ENCODE measurements at places on chromosomes 3 and 15. TPM values are rescaled to one million over a fixed set of nuclear protein-coding genes. Genes with fewer than 3 reads are reported as not detected.
A peak's percentile ranks its signal among the peaks of the same experiment; 100 is the strongest.

The JAGN1 gene
- 55.4 TPM for total RNA-seq

DNA sequence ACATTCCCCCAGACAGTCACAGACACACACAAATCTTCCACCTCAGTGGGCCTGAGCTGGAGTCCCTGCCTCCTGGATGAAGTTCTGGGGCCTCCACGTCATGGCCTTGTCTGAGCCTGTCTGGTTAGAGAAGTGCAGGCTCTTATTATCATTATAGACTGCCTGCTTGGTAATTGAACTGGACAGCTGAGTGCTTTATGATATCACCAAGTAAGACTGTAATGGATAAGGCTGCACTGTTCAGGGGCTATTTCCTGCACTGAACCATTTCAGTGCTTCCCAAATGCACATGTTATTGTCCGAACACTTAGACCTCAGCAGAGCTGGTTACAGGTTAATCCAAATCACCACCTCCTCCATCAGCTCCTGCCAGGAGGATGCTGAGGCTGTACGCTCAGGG lies 8.7 kb upstream of the ST6GAL1 start:
- H3K27ac ChIP-seq: no peak overlapping the region
- peaks cover 3% of the 10 kb centered on the region for H3K4me1 ChIP-seq
- H3K36me3 ChIP-seq: peaks cover 3% of the 10 kb centered on the region
- DNase-seq: no peak
- no peak overlapping the region for H3K4me3 ChIP-seq
- no peaks in the 10 kb centered on the region for H3K27me3 ChIP-seq

GRCh38 chr3:181915551-181915950 lies 203.8 kb downstream of the SOX2 start:
- no peaks in the 10 kb centered on the region for H3K27me3 ChIP-seq
- no peak overlapping the region for H3K27ac ChIP-seq
- H3K36me3 ChIP-seq: no peaks in the 10 kb centered on the region
- H3K4me1 ChIP-seq: no peaks in the 10 kb centered on the region
- H3K4me3 ChIP-seq: no peak overlapping the region

The KBTBD12 gene
- total RNA-seq: not detected

- H3K27me3 ChIP-seq: no peaks in the 10 kb centered on the region
- peak; percentile 29 for DNase-seq
- no peak overlapping the region for H3K27ac ChIP-seq
- peaks cover 16% of the 10 kb centered on the region for H3K4me1 ChIP-seq
- H3K36me3 ChIP-seq: no peaks in the 10 kb centered on the region
These were observed 48.9 kb upstream of the FMN1 start for GRCh38 chr15:33243393-33243792.

- H3K27ac ChIP-seq: peak overlapping the region; percentile 57
- peaks cover 95% of the 10 kb centered on the region for H3K36me3 ChIP-seq
- peak overlapping the region; percentile 3 for H3K4me3 ChIP-seq
- DNase-seq: peak; percentile 84
- H3K4me1 ChIP-seq: peaks cover 63% of the 10 kb centered on the region
These were observed 27.1 kb downstream of the IL20RB start for GRCh38 chr3:136984837-136985236.

The UCN2 gene
- 3.8 TPM for total RNA-seq

- H3K36me3 ChIP-seq: no peaks in the 10 kb centered on the region
- H3K4me3 ChIP-seq: no peak overlapping the region
- no peak overlapping the region for H3K27ac ChIP-seq
- H3K27me3 ChIP-seq: peaks cover 78% of the 10 kb centered on the region
- no peaks in the 10 kb centered on the region for H3K4me1 ChIP-seq
These were observed 176.7 kb upstream of the GOLIM4 start for GRCh38 chr3:168272343-168272985.

The PLCB2 gene
- total RNA-seq: 0.15 TPM

- DNase-seq: no peak
- no peaks in the 10 kb centered on the region for H3K4me1 ChIP-seq
- no peaks in the 10 kb centered on the region for H3K27me3 ChIP-seq
- H3K36me3 ChIP-seq: peaks cover 7% of the 10 kb centered on the region
These were observed 397.7 kb downstream of the DIPK2A start for GRCh38 chr3:144369129-144369879.

GRCh38 chr15:87123676-87124382 lies 1044.2 kb downstream of the AGBL1 start:
- H3K27me3 ChIP-seq: no peaks in the 10 kb centered on the region
- H3K4me3 ChIP-seq: no peak overlapping the region
- DNase-seq: no peak
- no peak overlapping the region for H3K27ac ChIP-seq

The LDHAL6B gene
- total RNA-seq: not detected

DNA sequence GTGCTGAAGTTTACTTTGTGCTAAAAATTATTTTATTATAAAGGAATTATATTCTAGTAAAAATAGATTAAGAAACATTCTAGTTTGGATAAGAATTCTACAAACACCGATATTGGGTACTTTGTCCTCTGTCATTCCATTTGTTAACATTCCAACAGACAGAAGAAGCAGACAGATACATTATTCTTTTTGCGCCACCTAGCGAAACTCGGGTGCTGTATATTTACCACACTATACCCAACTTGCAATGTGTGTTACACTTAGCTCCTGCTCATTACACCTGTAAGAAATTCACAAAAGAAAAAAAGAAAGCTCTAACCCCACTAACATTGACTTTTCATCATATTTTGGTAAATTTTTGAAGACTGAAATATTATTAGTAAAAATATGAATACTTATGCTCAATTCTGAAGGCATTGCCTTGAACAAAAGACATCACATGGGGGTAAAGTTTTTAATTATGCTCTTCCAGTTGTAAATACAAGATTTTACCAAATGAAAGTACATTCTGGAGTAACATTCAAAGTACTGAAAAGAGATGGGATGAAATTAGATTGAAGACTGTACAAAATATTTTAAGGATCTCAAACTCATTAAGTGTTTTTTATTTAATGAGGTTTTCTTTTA lies 136.5 kb upstream of the MLF1 start:
- no peak overlapping the region for H3K4me3 ChIP-seq
- DNase-seq: peak; percentile 79
- no peaks in the 10 kb centered on the region for H3K36me3 ChIP-seq
- H3K4me1 ChIP-seq: no peaks in the 10 kb centered on the region
- no peaks in the 10 kb centered on the region for H3K27me3 ChIP-seq
- no peak overlapping the region for H3K27ac ChIP-seq

The SH3BP5 gene
- 8.4 TPM for total RNA-seq

- H3K4me3 ChIP-seq: no peak overlapping the region
- peak overlapping the region; percentile 73 for H3K27ac ChIP-seq
- H3K27me3 ChIP-seq: no peaks in the 10 kb centered on the region
- DNase-seq: peak; percentile 87
These were observed 91.1 kb upstream of the KLF13 start for GRCh38 chr15:31235311-31236183.

The GABRR3 gene
- not detected for total RNA-seq

GRCh38 chr3:151940481-151940880 lies 67.0 kb downstream of the SUCNR1 start:
- DNase-seq: no peak
- no peak overlapping the region for H3K4me3 ChIP-seq
- no peak overlapping the region for H3K27ac ChIP-seq

DNA sequence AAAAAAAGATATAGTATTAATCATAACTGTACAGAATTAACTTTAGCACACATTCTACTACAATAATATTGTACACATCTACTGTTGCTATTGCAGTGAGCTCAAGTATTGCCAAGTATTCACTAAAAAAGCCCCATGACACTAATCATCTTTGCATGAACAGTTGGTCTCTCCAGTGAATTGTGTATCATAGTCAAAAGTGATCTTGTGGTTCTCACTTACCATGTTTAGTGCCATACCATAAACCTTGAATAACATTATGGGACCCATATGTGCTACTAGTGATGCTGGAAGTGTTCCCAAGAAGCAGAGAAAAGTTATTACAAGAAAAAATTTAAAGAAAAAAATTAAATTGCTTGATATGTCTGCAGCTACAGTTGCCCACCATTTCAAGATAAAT lies 177.1 kb downstream of the PCCB start:
- H3K4me1 ChIP-seq: no peaks in the 10 kb centered on the region
- no peak overlapping the region for H3K27ac ChIP-seq
- no peak for DNase-seq
- no peaks in the 10 kb centered on the region for H3K27me3 ChIP-seq
- no peak overlapping the region for H3K4me3 ChIP-seq

The PLA2G4D gene
- total RNA-seq: not detected

The TTLL13 gene
- total RNA-seq: not detected

The CGNL1 gene
- total RNA-seq: not detected

The SAMD7 gene
- not detected for total RNA-seq

DNA sequence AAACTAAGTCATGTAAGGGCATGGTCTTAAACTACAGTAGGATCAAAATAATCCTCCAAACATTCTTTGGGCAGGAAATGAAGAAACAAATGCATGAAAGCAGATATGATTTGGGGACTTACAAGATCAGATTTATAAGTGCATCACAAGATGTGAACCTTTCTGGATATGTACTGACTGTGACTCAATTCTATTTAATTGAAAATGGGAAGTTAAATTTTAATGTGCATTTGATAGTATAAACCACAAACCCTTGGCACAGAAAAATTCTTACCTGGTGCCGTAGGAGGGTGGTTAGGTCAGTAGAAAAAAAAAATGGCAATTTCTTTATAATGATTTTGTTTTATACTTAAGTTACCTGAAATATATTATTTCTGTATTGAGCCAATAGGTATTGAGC lies 262.5 kb upstream of the TGFBR2 start:
- H3K27me3 ChIP-seq: no peaks in the 10 kb centered on the region
- no peak overlapping the region for H3K4me3 ChIP-seq
- H3K36me3 ChIP-seq: no peaks in the 10 kb centered on the region
- DNase-seq: no peak

DNA sequence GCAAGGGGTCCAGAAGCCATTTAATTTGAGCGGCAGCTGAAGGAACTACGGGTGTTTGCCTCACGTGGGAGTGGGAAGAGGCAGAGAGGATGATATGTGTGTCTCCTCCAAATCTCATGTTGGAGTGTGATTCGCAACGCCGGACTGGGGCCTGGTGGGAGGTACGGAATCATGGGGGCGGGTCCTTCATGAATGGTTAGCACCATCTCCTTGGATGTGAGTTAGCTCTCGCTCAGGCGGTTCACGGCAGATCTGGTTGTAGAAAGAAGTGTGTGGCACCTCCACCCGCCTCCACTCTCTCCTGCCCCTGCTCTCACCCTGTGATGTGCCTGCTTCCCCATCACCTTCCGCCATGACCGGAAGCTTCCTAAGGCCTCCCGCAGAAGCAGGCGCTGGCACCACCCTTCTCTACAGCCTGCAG lies 25.4 kb downstream of the XXYLT1 start:
- no peak overlapping the region for H3K27ac ChIP-seq
- no peaks in the 10 kb centered on the region for H3K27me3 ChIP-seq
- no peaks in the 10 kb centered on the region for H3K36me3 ChIP-seq
- peaks cover 8% of the 10 kb centered on the region for H3K4me1 ChIP-seq

DNA sequence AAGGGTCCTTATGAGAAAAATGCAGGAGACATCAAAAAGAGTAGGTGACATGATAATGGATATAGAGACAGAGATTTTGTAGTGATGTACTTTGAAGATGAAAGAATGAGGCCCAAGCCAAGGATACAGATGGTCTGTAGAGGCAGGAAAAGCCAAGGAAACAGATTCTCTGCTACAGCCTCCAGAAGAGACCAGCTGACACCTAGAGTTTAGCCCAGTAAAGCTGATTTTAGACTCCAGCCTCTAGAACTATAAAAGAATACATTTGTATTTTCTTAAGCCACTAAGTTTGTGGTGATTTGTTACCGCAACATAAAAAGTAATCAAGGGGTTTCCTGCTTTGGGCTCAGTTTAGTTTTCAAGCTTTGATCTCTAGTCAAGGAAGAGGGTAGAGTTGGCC lies 64.8 kb downstream of the STRIT1 start:
- no peak overlapping the region for H3K27ac ChIP-seq
- H3K36me3 ChIP-seq: peaks cover 7% of the 10 kb centered on the region
- no peaks in the 10 kb centered on the region for H3K27me3 ChIP-seq
- no peak for DNase-seq

The TOP2B gene
- total RNA-seq: 77.8 TPM

GRCh38 chr3:87710511-87710910 lies 348.3 kb downstream of the CGGBP1 start:
- no peak overlapping the region for H3K4me3 ChIP-seq
- H3K27ac ChIP-seq: no peak overlapping the region
- DNase-seq: no peak
- no peaks in the 10 kb centered on the region for H3K27me3 ChIP-seq
- peaks cover 7% of the 10 kb centered on the region for H3K4me1 ChIP-seq

The IFT57 gene
- total RNA-seq: 46.6 TPM

The CLDN18 gene
- total RNA-seq: not detected

GRCh38 chr3:141218926-141219325 lies 12.7 kb upstream of the PXYLP1 start:
- peaks cover 13% of the 10 kb centered on the region for H3K27me3 ChIP-seq
- no peak for DNase-seq

- H3K27me3 ChIP-seq: no peaks in the 10 kb centered on the region
- H3K27ac ChIP-seq: no peak overlapping the region
- H3K4me1 ChIP-seq: peaks cover 32% of the 10 kb centered on the region
- no peaks in the 10 kb centered on the region for H3K36me3 ChIP-seq
- DNase-seq: no peak
- no peak overlapping the region for H3K4me3 ChIP-seq
These were observed 367.5 kb downstream of the PTPRG start for GRCh38 chr3:61928776-61929314.

GRCh38 chr3:99111235-99111634 lies 209.7 kb upstream of the DCBLD2 start:
- no peak overlapping the region for H3K4me3 ChIP-seq
- peaks cover 11% of the 10 kb centered on the region for H3K4me1 ChIP-seq
- H3K36me3 ChIP-seq: no peaks in the 10 kb centered on the region
- DNase-seq: peak; percentile 35

DNA sequence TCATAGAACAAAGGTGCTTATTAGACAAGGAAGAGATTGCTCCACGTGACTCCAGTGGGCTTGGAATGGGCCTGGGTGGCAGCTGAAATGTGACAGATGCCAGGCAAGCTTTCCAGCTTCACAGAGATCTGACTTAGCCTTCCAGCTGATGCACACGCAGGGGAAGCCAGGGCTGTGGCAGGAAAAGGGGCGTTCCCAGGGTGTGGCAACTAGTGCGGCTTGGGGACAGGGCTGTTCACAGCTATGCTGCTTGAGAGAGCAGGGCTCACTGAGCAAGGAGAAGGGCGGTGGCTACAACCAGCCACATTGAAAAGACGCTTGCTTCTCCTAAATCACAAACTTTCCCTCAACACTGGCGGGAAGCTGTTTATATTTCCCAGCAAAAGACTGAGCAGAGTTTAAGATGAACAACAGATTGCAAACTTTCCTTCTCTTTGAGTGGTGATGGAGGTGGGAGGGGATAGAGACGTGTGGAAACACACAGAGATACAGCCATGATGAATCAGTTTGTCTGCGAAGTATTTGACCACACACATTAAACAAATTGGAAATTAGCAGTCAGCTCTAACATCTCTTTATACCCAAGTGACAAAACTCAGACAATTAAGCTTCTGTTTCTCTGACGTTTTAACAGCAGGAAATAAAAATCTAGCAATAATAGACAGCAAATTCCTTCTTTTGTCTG lies 127.5 kb downstream of the BDH1 start:
- H3K4me1 ChIP-seq: peaks cover 23% of the 10 kb centered on the region
- no peak overlapping the region for H3K27ac ChIP-seq
- no peaks in the 10 kb centered on the region for H3K36me3 ChIP-seq
- H3K27me3 ChIP-seq: peaks cover 20% of the 10 kb centered on the region
- H3K4me3 ChIP-seq: no peak overlapping the region
